ENCODE measurements at places on chromosomes 4 and X.
A peak's percentile ranks its signal among the peaks of the same experiment; 100 is the strongest.

DNA sequence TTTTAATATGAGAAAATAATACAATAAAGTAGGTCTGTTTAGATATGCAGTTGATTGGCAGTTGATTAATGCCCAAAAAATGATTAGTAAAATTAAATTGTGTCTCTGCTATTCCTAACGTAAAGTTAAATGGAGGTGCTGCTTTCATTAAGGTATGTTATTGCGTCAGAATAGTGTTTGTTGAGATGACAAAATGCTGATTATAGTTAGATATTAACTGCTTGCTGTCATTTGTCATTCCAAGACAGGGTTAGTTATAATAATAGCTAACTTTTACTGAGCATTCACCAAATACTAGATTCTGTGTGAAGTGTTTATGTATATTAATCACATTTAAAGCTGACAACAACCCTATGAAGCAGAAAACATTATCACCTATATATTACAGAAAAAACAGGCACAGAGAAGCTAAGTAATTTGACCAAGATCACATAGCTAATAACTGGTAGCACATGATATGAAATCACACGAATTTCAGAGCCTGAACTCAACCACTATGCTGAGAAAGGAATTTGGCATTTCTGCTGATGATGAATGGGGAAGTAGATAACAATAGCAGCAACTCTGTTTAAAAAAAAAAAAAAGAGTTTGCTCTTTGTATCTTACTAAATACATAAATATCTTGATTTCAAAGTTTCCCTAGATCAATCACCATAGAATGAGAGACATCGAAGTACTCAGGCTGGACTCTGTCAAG, 59.7 kb upstream of the WDR44 start:
- H3K27me3 ChIP-seq = no peaks in the 10 kb centered on the region
- H3K27ac ChIP-seq = no peak overlapping the region
- peak; percentile 48 for DNase-seq
- no peaks in the 10 kb centered on the region for H3K36me3 ChIP-seq

GRCh38 chrX:74514384-74514783, 93.1 kb downstream of the SLC16A2 start:
- no peaks in the 10 kb centered on the region for H3K27me3 ChIP-seq
- H3K36me3 ChIP-seq = no peaks in the 10 kb centered on the region
- no peak for DNase-seq

- no peaks in the 10 kb centered on the region for H3K36me3 ChIP-seq
- no peak for DNase-seq
- H3K4me3 ChIP-seq = no peak overlapping the region
- no peaks in the 10 kb centered on the region for H3K4me1 ChIP-seq
Measured at GRCh38 chr4:35511851-35512250, 732.5 kb downstream of the ARAP2 start.

- H3K27me3 ChIP-seq = no peaks in the 10 kb centered on the region
Measured at GRCh38 chr4:172842779-172843178, 325.8 kb upstream of the GALNT7 start.

- H3K27ac ChIP-seq = no peak overlapping the region
- H3K4me1 ChIP-seq = no peaks in the 10 kb centered on the region
- H3K4me3 ChIP-seq = no peak overlapping the region
- no peak for DNase-seq
- no peaks in the 10 kb centered on the region for H3K36me3 ChIP-seq
Measured at GRCh38 chr4:45121426-45121975, 395.1 kb upstream of the GNPDA2 start.

DNA sequence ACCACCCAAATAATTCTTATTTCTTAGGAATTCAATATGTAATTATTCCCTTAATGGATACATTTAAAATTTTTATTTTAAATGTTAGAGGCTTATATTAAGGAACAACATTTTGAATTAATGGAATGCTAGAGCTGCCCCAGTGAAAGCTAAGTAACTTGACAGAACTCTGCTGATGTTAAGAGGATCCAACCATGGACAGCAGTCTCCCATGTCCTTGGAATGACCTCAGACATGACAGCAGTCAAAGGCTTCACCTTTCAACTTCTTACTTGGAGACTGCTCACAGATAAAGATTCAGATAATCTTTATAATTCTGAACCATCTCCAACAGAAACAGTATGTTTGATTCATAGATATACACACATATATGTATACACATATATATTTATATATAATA, 17.2 kb downstream of the PDLIM3 start:
- no peaks in the 10 kb centered on the region for H3K4me1 ChIP-seq
- H3K27ac ChIP-seq = no peak overlapping the region
- no peak overlapping the region for H3K4me3 ChIP-seq
- DNase-seq = no peak
- no peaks in the 10 kb centered on the region for H3K27me3 ChIP-seq

Data from fibroblast of lung (primary cell).